Stromal cell of bone marrow (primary cell): ENCODE measurements at places on chromosomes 6 and 20.

- DNase-seq = peak; percentile 73
Observed at GRCh38 chr6:53437557-53438202, 88.9 kb upstream of the ELOVL5 start.

- no peak for DNase-seq
Observed at GRCh38 chr6:11722220-11722619, 56.4 kb downstream of the ADTRP start.

- no peak for DNase-seq
Observed at GRCh38 chr6:170208182-170208601, 82.7 kb downstream of the DLL1 start.

DNA sequence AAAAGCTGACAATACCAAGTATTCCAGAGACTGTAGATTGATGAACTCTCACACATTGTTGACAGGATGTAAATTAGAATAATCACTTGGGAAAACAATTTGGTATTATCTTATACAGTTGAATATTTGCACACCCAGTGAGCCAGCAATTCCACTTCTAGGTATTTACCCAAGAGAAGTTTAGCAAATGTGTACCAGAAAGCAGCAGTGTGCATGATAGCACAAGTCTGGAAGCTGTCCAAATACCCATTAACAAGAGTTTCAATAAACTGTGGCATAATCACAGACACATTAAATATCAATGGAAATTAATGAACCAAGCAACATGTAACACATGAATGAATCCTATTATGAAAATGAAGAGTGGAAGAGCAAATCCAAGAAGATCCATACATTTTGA lies 233.6 kb downstream of the TPBG start:
- no peak for DNase-seq

DNA sequence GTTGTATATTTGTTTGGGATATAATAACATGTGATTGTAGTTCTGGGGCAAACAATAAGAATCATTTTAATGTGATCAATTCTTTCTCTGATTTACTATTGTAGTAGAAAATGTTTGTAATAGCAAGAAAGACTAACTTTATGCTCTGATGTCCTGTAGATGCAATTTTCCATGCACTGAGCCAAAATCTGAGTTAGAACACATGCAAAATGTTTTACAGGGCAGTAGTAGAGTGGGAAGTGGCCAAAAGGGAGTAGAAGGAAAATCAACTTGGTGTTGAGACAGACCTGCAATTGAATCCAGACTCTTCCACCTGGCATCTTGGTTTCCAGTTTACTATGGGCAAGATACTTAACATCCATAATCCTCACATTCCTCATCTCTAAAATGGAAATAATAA lies 93.5 kb upstream of the BMP5 start:
- no peak for DNase-seq

DNA sequence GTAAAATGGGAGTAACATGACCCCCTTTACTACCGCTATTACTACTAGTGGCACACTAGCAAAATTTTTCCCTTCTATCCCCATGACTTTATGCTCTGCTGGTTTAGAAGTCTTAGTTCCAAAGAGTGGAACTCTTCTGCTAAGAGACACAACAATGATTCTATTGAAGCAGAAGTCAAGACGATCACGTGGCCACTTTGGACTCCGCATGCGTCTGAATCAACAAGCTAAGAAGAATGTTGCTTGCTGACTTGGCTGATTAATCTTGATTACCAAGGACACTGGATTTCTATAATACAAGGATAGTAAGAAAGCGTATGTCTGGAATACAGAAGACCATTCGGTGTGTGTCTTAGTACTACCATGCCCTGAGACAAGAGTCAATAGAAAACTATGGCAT lies 244.7 kb upstream of the BTBD3 start:
- DNase-seq = no peak

DNA sequence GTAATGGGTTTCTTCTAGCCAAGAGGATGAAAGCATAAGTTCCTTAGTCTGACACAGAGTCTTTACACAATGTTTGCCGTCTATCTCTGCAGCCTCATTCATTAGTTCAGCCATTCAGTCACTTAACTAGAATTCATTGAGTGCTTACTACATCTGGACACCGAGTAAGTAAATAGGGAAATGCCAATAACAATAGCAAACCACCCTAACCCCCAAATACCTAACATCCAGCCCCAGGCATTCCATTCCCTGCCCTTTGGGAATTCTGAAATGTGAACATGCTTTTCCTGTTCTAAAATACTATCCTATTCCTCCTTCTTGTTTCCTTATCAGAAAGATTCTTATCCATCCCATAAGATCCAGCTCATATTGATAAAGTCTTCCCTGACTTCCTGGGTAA lies 277.6 kb upstream of the RNF217 start:
- no peak for DNase-seq

- DNase-seq = no peak
Observed at GRCh38 chr6:134903448-134903847, 46.5 kb downstream of the ALDH8A1 start.

DNA sequence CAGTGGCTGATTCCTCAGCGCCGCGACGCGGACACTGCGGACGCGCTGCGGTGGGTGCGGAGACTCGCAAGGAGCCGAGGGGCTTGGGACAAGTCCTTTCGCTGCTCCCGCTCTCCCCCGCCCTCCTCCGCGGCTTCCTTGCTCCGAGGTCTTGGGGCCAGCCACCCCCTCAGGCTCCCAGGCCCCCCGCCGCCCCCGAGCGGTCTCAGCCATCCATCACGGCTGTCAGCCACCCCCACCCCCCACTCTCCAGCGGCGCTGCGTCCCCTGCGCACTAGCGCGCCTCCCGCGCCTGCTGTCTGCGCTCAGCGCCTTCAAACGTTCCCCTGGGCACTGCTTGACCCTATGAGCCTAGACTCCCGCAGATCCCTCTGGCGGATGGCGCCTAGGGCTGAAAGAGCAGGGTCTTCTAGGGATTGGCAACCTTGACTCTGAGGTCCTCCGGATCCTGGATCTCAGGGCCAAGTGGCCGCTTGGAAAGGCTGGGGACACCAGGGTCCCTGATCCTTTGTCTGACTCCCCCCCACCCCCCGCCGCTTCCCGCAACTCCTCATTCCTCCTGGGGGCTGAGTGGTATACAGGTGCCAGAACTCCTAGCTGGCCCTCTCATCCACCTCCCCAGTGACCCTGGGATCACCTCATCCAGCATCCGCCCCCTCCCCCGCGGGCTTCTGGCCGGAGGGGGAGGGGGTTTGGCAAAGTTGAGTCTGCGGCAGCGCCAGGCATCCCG lies 1.4 kb downstream of the SLC12A5 start:
- no peak for DNase-seq

GRCh38 chr20:16043931-16044330 lies 529.3 kb downstream of the KIF16B start:
- DNase-seq = no peak

GRCh38 chr6:89071036-89071435 lies 9.5 kb upstream of the PNRC1 start:
- DNase-seq = no peak

GRCh38 chr20:34443546-34443945 lies 72.7 kb upstream of the DYNLRB1 start:
- no peak for DNase-seq

DNA sequence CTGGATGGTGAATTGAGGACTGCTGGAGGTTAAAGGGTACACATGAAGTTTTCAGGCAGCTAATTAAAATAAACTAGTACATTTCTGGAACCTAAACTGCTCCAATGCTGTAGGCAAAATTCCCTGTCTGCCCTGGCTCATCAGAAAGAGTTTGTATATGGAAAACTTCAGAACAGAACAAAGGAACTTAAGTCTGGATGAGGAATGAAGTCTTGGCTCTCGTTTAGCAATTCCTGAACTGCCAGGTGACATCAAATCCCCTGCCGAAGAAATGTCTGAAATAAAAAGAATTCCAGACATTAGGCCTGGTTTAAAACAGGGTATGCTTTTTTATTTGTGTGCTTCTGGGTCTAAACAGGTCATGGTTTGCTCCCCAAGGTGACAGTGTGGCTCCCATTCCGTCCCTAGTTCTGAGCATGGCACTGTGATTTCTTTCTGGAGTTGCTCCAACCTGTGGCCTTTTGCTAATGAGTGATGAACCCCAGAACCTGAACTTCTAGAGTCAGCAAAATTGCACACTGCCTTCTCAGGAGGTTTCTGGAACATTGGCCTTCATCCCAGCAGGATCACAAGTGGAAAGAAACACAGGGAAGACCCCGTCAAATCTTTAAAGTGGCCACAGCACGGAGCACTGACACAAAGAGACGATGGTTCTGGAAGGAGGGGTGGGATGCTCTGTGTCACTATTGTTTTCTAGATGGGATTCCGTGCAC lies 129.4 kb upstream of the NAA20 start:
- no peak for DNase-seq

DNA sequence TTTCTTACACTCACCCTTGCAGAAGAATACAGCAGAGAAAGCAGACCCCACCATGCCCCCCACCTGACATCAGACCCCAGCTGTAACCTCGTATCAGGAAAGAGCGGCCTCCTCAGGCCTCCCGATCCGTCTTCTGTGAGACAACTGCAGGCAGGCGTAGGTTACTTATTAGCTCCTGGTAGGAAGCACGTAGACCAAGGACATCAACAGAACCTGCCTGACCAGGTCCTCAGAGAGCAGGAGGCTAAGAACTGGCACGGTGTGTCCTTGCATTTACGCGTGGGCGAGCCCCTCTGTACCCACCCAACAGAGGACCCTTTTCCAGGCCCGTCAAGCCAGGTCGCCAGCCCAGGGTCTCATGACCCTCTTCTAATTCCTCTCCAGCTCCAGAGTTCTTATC lies 51.0 kb downstream of the ABHD12 start:
- no peak for DNase-seq
